Liver (tissue), 10 donors: ENCODE measurements at places on chromosomes 4 and X. TPM values are rescaled to one million over a fixed set of nuclear protein-coding genes. Genes with fewer than 3 reads are reported as not detected.

DNA sequence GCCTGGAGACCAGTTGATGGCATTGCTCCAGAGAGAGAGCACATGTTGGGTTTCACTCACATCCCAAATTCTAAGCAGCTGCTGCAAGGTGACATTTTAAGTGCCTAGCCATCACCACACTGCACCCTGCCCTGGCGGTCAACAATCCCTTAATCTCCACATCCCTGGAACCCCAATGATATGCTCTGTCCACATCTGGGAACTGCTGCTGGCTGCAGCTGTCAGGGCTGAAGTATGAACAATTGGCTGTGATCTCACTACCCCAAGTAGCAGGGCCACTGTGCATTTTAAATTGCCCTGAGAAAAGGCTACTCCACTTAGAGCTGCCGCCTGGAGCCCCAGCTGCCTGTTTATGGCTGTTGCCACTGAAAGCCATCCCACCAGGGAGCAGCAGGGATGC is 190.6 kb downstream of the ACTRT1 start:
- DNase-seq, result no peak

DNA sequence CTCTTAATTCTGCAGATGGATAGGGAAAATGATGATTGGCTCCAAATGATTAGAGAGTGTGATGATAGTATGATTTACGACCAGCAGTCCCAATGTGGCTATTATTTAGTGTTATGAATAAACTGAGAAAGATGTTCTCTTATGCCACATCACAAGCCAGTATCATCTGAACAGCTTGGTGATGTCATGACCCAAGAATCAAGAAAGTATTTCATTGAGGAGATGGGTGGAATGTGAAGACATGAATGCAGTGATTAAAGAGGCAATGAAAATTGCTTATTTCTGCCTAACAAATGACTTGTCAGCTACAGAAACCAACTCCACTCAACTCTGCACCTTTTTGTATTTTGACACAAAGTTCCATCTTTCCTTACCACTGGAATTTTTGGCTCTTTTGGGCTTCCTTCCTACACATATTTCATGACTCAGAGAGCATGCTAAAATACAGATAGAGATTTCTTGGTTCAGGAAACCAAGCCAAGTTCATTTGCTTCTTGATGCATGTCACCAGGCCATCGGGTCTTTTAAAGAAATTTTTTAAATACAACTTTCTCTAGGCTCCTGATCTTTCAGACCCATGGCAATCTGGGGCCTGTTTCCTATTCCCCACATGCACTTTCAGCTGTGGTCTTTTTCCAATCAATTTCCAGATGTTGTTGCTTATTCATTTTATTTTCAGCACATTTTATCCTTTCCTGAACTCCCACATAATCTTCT is 174.2 kb downstream of the HHIP start:
- no peak for DNase-seq

- no peak for DNase-seq
Measured at GRCh38 chr4:46986922-46987638, 6.3 kb downstream of the GABRA4 start.

GRCh38 chr4:67886281-67886680 is 2.5 kb upstream of the TMPRSS11D start:
- DNase-seq, result no peak

DNA sequence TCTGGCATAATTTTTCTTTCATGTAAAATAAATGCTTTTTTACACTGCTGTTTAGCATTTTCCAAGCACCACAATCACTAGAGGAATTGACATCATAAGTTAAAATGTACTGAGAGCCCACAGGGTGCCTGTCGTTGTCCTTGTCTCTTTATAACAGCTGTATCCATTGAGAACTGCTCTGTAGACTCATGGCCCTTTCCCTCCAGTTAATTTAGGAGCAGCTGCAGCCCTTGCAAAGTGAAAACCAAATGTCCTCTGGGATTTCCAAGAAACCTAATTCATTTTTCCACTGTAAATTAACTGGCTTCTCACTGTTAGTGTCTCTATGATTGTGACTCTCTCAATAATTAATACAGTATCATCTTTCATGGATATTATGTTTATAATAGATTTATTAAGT is 185.9 kb downstream of the SLC4A4 start:
- no peak for DNase-seq

- no peak for DNase-seq
Measured at GRCh38 chr4:186719925-186720694, 3.5 kb downstream of the FAT1 start.

DNA sequence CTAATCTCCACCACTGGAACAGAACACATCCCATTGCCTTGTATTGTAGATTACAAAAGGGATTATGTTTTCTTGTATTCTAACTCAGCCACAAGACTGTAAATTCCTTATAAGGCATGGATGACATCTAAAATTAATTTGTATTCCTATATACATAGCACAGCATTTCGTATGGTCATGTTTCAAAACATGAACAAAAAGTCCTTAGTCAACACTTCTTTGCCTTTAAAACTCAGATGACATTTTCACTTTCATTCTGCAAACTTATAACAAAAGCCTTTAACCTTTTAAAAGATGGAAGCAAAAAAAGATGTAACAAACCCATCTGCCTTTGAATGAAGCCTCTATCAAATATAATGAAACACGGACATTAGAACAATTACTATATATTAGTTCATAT is 181.3 kb downstream of the IQCM start:
- DNase-seq, result no peak

GRCh38 chr4:125505621-125506020 is 190.9 kb downstream of the FAT4 start:
- no peak for DNase-seq

DNA sequence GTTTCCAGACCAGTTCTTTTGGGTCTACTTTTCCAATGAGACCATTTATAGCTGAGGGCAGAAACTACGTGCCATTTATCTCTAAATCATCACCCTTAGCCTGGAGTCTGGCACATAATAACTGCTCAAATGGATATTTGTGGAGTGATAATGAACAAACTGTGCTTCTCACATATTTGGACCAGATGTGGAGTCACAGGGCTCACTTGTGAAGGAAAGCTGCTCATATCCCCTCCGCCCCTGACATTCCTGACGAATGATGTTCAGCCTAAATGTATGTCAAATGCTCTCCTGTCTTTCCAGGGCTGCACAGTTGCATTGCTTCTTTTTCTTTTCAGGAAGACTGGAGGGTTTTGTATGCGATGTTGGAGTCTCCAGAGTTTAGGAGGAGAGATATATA is 110.1 kb downstream of the GBA3 start:
- DNase-seq, result no peak

- DNase-seq, result no peak
Measured at GRCh38 chr4:10296730-10297129, 160.5 kb downstream of the ZNF518B start.

GRCh38 chr4:100042235-100042634 is 92.2 kb upstream of the H2AZ1 start:
- DNase-seq, result no peak

GRCh38 chr4:136725286-136726081 is 806.8 kb downstream of the PCDH18 start:
- DNase-seq, result no peak

DNA sequence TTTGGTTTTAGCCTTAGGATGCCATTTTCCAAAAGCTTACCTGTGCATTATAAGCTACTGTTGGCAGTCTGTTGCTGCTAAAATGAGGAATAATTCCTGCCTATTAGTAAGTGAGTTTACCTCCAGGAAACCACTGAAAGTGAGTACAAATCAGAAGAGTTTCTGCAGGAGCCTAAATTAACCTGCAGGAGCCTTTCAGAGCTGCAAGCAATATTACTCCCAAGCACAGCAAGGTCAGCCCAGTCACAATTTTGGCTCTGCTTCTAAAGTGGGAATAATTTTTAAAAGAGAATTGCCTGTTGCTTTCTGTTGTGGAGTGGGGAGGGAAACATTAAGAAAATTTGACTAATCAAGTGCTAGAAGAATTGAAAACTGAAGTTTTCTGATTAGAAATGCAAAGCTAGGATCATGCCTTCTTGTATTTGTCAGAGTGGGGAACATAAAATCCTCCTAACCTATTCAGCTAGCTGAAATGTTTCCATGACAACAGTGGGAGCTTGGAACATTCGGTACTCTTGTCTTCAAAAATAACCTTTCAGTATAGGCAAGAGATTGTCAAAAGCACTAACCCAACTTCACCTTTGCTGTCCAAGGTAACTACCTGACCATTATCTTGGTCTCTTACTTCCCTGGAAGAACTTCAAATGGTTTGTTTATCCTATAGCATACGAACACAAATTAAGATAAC is 193.2 kb downstream of the COMMD8 start:
- no peak for DNase-seq

- DNase-seq, result no peak
Measured at GRCh38 chr4:11367371-11367770, 61.3 kb downstream of the HS3ST1 start.

DNA sequence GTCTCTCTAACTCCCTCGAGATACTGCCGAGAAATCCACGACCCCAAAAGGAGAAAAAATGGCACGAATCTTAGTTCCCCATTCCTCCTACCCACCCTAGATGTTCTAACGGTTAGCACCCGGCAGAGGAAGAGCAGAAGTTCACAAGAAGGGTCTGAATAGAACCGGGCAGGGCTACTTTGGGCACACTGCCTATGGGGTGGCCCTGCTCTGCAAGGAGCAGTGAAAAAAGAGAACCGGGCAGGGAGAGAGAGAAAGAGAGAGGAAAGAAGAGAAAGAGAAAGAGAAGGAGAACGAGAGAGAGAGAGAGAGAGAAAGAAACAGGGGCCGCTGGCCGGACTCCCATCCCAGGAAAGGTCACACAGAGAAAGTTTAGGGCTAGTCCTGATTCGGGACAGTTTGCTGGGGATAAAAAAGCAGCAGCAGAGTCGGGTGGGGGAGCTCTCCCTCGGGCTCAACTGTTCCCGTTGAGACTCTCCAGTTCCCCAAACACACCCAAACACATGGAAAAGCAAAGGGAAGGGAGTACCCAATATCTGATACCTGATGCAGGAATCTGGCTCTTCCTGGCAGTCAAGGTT is 468 bp downstream of the GLA start:
- DNase-seq, result no peak

DNA sequence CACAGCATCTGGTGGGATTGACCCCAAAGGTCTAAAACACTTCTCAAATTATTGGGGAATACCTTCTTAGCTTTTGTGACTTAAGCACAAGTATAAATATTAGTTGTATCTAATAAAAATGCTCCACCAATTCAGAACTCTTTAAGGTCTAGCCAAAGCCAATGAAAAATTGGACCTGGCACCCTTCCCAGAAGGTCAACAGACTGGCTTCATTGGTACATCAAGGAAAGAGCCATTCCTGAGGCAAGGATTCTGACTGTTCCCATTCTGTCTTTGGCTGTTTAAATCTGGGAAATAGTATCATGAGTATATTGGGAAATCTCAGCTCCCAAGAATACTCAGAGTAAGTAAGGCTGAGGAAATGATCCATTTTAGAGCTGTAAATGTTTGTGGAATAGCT is 153.0 kb upstream of the TRPC5 start:
- no peak for DNase-seq

- DNase-seq, result no peak
Measured at GRCh38 chr4:153198719-153199118, 5.5 kb upstream of the TRIM2 start.

The TMSB15B gene
- total RNA-seq, result 0.08 TPM

The LRPAP1 gene
- 103 TPM for total RNA-seq

The TCP11X2 gene
- not detected for total RNA-seq
